ENCODE measurements at places on chromosomes 7 and 10. TPM values are rescaled to one million over a fixed set of nuclear protein-coding genes. Genes with fewer than 3 reads are reported as not detected.
A peak's percentile ranks its signal among the peaks of the same experiment; 100 is the strongest.

DNA sequence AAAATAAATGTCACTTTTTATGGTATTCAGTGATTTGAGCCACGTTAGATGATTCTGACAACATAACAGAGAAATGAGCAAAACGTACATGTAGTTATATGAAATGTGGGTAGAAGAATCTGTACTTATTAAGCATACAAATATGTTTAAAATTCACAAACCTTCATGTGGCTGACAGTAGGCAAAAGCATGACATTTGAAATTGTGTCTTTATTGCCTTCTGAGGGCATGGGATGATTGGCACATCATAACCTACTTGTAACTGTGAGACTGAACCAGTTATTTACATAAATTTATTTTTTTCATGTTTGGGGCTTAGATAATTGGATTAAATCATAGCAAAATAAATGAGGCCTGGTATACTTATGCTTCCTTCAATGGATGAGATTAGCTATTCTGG is 202.2 kb downstream of the DNAJB9 start:
- no peak for DNase-seq

DNA sequence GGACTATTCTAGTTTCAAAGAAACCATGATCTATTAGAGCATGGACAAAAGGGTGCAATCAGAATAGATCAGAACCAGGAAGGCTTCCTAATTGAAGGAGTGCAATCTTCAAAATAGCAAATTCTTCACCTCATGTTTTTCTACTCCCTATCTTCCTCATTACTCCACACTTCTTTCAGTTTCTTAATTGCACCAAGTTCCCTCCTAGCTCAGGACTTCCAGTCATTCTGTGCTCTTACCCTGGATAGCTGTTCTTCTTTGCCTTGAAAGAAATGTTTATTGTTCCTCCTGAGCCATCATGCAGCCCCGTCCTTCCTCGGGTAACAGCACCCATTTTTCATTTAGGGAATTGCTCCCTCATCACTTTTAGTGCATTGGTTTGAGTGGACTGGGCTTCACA is 23.1 kb downstream of the TRPV5 start:
- DNase-seq, result no peak

DNA sequence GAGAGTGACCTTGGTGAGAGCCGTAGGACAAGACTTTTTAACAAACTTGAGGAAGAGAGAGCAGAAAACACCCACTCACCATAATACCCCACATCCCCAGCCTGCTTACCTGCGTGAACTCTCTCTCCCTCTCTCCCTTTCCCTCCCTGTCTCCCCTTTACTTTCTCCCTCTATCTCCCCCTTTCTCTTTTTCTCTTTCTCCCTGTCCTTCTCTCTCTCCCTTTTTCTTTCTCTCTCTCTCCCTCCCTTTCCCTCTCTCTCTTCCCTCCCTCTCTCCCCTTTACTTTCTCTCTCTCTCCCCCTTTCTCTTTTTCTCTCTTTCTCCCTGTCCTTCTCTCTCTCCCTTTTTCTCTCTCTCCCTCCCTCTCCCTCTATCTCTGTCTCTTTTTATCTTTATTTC is 464.0 kb upstream of the AUTS2 start:
- no peak for DNase-seq

DNA sequence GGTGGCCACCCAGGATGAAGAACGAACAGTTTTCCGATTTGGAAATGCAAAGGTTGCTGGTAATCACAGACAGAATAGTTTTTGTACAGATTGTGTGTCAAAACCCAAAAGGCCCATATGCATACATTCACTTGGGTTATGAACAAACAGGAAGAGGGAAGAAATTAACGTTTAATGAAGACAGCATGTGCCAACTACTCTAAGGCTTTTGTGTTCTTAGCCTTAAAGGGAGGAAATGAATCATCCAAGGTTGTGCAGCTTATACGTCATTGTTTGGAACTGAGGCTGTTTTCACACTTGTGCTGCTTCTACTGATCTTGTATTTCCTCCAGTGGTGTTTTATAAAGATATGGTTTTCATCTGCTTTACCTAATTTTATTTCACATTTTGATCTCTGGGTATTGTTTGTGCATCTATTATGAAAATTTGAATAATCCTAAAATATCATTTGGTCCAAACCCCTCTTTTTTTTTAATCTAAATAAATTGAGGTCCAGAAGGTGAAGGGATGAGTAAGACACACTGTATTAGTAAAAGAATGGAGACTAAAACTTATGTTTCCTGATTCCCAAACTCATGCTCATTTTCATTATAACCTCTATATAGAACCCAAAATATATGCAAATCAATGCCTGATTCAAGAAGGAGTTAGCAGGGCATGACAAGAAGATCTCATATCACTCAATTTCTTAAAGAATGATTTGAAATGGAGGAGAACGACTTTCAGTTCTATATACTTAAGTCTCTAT is 373.1 kb downstream of the THSD7A start:
- no peak for DNase-seq

- no peak for DNase-seq
These were observed 289.5 kb upstream of the MKLN1 start for GRCh38 chr7:131038153-131038552.

GRCh38 chr7:77565917-77566316 is 28.8 kb downstream of the PTPN12 start:
- no peak for DNase-seq

DNA sequence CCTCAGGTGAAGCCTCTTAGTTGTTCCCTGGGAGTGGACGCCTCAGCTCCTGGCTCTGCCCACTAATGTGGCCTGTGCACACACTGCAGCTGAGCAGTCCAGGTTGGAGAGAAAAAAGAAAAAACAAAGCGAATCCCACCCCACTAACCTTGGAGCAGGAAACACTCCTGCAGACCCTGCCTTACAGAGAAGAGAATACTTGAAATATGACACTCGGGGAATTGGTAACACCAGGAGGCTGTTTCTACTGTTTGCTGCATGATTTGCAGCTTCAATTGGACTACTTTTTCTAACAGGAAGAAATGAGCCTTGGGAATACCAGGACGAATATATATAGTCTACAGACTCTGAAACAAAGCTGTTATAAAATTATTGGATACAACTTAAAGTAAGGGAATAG is 22.2 kb downstream of the CDHR3 start:
- no peak for DNase-seq

DNA sequence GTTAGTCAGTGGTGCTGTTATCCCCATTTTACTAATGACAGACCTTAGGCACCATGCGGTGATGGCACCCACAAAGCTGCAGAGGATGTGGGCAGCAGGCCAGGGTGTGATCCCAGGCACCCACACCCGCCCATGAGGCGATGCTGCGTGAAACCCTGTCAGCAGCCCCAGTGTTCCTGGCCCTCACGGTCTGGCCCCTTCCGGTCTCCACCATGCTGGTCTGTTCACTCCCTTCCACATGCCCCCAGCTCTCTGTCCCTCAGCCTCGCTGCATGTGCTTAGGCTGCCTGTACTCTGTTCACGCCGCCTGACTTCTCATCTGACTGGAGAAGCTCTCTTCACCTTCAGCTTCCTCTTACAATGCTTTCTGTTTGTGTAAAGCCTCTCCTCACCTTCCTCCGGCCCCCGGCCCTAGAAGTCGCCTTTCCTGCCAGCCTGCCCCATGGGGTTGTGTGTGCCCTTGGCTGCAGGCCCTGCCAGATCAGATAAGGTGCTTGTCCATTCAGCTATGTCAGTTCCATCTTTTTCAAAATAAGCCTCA is 17.6 kb upstream of the ORAI2 start:
- peak; percentile 55 for DNase-seq

GRCh38 chr7:85074-85882 is 107.1 kb upstream of the FAM20C start:
- DNase-seq, result no peak

GRCh38 chr7:43700646-43701499 is 28.4 kb downstream of the COA1 start:
- no peak for DNase-seq

GRCh38 chr7:136528329-136528728 is 340.1 kb upstream of the CHRM2 start:
- no peak for DNase-seq

GRCh38 chr10:109593682-109594081 is 329.6 kb downstream of the XPNPEP1 start:
- no peak for DNase-seq

DNA sequence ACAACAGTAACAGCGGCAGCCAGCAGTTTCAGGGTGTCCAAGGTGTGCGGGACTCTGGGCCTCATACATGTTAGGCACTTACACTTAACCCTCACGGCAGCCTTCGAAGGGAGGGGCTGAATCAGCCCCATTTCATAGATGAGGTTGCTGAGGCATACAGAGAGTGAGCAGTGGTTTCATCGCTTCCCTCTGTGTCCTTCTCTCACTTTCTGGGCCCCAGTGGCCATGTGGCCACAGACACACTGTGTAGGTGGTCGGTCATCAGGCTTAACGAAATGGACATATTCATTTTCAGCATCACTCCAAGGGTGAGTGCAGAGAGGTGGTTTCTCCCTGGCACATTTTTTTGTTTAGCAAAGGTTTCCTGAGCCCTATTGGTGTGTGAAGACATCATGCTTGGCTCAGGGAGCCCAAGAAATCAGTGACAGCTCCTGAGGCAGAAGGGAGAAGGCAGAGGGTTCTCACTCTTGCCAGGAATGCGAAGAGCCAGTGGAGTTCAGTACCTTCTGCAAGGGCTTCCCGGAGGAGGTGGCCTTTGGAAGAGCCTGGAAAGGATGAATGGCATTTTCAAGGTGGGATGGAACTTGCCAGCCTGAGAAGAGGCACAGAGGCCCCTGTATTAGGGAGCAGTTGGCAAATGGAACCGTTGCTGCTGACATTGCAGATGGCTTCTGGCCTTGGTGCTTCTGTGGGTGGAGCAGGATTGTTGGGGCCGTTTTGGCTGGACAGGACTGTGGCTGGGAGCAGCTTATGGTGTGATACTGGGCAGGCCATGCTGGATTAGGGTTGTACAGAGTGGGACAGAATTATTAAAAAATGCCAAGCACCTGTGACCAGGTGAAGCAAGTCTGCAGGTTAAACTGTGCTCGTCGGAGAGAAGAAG is 61.7 kb upstream of the PPIF start:
- no peak for DNase-seq

GRCh38 chr10:116857156-116857555 is 7.9 kb downstream of the ENO4 start:
- DNase-seq, result no peak

DNA sequence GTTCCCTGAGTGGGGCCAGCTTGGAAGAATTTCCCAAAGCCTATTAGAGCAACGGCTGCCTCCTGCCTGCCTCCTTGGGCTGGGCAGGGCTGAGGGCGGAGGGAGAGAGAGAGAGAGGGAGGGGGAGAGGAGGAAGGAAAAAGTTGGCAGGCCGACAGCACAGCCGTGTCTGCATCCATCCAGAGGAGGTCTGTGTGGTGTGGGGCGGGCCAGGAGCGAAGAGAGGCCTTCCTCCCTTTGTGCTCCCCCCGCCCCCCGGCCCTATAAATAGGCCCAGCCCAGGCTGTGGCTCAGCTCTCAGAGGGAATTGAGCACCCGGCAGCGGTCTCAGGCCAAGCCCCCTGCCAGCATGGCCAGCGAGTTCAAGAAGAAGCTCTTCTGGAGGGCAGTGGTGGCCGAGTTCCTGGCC is at the start of gene AQP1:
TSS of gene AQP1 (plus strand) at position 293 of the 409 bp plus-strand sequence. CDS start at position 350, 57 bp downstream.
- DNase-seq, result peak; percentile 91

GRCh38 chr10:96089116-96089515 is 41.0 kb upstream of the ZNF518A start:
- DNase-seq, result no peak

DNA sequence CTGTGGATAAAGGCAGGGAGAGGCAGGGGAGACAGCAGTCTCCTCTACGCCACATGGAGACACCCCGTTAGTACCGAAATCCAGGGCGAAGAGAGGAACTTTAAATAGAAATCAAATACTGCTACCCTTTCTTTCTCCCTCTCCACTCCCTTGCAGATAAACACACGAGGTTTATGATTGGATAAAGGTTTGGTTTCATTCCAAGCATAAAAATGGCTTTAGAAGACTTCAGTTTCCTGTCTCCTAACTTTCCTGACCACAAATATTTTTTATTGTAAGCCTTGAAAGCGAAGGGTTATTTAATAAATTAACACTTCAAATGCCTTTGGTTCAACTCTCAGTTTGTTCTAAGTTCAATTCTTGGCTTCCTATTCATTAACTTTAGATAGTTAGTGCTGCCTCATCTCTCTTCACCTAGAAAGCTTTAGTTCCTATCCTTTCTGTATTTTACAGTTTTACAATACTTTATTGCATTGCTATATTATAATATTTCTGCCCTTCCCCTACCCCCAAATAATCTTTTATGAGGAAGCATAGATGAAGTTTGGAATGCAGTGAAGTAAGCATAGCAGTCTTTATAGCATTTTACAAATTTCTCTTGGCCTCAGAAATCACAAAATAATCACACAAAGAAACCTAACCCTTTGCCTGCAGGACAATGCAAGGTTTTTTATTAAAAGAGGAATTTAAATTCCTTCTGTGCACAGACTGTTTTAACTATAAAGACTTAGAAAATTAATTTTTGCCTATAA is 31.5 kb upstream of the ARID5B start:
- DNase-seq, result no peak

DNA sequence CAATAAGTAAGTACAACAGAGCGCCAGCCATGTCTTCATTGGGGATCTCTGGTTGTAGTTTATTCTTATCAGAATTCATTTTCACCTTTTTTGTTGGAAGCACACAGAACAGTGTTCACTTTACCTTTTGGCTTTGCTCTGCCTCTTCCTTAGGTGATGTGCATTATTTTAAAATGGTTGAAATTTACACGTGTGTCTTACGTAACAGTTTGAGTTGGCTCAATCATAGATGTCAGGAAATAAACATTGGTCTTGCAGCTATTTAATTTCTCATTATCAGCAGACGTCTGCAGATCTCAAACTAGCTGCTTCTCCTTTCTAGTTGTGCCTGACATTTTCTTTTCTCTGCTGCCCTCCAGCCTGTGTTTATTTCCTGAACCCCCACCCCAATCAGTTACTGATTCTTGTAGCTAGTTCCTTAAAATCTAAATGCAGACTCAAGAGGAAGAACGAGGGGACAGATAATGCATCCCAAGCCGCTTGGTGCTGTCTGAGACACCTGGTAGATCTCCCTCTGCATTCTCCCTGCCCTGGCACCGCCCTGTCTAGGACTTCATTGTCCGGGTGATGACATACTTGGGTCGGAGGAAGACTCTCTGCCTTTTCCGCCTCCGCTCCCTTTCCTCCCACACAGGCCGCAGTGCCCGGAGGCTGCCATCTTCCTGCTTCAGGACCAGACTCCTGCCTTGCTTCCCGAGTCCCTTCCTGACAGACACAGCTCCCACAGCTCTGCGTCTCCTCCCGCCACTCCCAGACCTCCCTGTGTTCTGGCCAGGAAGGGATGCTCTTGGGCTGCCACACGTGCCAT is 108.2 kb downstream of the ANKRD61 start:
- no peak for DNase-seq

HTRA1 gene
- total RNA-seq, result 45.3 TPM

SPDYE16 gene
- 0.18 TPM for total RNA-seq

VGF gene
- total RNA-seq, result 0.15 TPM

CTTNBP2 gene
- total RNA-seq, result 6.6 TPM

LLCFC1 gene
- total RNA-seq, result not detected

GTF2I gene
- 214 TPM for total RNA-seq

KCNIP2 gene
- total RNA-seq, result 3.7 TPM

ASAH2B gene
- 4.5 TPM for total RNA-seq

Measured in lower lobe of right lung (tissue), 2 donors.